Left forelimb (tissue), 1 donor: ENCODE measurements at places on chromosomes 7 and 10.

DNA sequence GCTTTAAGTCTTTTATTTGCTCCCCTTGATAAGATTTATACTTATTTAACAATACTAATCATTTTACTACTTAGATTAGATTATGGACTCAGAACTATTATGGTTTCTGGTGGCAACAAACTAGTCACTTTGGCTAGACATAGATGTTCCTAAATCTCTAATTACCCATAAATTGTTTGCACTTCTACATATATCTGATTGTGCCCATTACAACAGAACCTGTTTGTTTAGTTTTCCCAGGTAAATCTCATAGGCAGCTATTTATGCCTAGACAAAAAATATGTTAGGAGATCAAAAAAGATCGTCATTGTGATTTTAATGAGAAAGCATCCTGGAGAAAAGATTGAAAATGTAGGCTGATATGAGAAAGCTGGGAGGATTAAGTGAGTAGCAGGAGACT is 14.4 kb downstream of the UBN2 start:
- DNase-seq, result no peak

GRCh38 chr7:16204953-16205352 is 216.4 kb downstream of the CRPPA start:
- no peak for DNase-seq

DNA sequence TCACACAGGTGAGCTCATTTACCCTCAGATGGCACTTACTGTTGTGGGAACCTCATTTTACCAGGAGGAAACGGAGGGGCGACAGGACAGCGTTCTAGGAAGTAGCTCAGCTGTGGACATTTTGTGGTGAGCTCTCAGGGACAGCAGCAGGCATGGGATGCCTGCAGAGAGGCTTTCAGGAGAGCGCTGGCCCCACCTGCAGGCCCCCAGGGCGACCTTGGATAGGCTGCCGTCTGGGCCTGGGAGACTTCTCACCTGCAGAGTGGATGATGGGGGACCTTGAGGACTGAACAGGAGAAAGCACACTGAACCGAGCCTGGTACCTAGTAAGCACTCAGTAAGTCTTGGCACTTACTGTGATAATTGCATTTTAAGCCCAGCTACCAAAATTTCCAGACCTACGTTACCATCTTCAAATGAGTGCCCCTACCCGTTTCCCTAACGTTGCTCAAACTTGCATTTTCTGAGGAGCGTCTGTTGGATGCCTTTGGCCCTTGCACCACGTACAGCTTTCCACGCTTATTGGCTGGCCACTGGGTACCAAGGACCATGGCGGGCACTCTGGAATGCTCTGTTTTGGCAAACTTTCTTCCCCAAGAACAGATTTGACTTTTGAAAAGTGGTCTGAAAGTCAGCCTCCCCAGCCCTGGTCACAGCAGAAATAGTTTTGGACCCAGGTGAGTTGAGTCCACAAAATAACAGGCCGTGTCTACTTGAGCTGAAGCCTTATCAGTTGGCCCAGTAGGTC is 223.4 kb downstream of the EBF3 start:
- DNase-seq, result no peak

GRCh38 chr7:45597286-45597984 is 23.3 kb downstream of the ADCY1 start:
- peak; percentile 23 for DNase-seq

GRCh38 chr7:54180796-54181195 is 361.4 kb upstream of the VSTM2A start:
- no peak for DNase-seq

- no peak for DNase-seq
These were observed 993 bp upstream of the SND1 start for GRCh38 chr7:127650847-127651555.

GRCh38 chr7:42915356-42915755 is 3.5 kb upstream of the C7orf25 start:
- no peak for DNase-seq

- no peak for DNase-seq
These were observed 8.3 kb upstream of the PPP1R35 start for GRCh38 chr7:100444311-100445278.

GRCh38 chr10:101646364-101646763 is 48.6 kb downstream of the FBXW4 start:
- DNase-seq, result no peak

DNA sequence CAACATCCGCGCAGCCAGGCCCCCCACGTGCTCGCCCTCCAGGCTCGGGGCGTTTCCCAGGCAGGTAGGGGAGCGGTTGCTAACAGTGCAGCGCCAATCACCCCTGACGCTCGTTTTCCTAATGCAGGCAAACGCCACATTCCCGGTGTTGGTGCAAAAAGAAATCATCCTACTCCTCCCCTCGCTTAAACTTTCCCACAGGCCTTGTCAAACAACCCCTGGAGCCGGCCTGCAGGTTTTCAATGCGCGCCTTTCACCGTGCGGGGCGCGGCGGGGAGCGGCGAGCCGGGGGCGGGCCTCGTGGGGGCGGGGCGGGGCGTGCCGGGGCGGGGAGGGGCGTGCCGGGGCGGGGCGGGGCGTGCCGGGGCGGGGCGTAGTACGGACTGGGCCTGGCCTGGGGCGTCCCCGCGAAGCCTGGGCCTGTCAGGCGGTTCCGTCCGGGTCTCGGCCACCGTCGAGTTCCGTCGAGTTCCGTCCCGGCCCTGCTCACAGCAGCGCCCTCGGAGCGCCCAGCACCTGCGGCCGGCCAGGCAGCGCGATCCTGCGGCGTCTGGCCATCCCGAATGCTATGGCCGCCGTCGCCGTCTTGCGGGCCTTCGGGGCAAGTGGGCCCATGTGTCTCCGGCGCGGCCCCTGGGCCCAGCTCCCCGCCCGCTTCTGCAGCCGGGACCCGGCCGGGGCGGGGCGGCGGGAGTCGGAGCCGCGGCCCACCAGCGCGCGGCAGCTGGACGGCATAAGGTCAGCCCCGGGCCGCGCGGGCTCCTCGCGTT is at the start of gene ECHDC3:
Gene ECHDC3 (plus strand): TSS at position 374 of the 770 bp plus-strand sequence. CDS start 195 bp downstream, at position 569.
- DNase-seq, result no peak

DNA sequence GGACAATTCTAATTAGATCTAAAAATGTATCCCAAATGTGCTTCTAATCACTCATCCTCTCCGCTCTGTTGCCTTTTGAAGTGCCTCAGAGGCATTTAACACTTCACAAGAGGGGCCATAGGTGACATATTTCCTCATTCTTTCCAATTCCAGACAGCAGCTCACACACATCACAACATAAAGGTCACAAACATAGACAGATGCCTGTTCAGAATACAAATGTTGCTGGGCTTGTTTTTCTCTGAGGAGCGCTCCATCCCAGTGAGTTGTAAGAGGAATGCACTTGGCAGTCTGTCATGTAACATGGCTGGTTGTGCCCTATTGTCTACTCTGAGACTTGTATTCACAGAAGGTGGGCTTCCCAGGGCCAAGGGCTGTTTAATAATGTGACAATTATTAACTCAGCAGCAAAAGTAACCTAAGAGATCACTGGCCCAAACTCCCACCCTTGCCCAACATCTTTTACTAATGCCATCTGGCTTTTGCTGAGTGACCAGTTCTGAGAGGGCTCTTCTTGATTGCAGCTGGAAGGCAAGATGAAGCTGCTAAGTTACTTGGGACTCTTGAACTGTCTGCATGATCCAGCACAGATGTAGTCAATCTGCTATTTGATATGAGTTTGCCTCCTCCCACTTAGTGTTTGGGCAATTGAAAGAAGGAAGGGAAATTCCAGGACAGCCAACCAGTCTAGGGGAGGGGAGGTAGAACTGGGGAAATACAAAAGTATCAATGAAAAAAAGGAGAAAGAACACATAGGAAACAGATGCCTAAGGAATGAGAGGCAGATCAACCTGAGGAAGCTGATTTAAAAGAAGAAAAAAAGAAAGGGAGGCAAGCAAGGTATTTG is 13.6 kb downstream of the PON2 start:
- DNase-seq, result no peak

DNA sequence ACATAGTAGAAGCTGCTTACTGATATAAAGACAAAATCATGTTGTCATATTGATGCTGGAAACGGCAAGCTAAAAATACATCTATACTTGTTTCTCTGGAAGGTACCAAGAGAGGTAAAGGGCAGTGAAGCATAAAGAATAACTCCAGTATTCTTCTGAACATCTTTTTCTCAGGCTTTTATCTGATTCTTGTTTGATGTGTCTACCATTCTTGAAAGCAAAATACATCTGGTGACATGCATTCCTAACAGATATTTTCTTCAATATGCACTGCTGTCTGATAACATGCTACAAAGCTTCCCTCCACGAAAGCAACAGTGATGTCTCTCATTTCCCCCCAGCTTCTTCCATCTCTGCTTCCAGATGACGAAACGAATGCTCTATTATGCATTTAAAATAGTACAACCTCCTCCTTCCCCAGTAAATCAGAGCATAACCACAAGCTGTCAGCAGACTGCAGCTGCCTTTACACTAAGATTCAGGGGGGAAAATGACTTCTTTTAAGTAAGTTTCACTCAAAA is 100.8 kb downstream of the ARHGAP21 start:
- no peak for DNase-seq

- DNase-seq, result no peak
These were observed 111.0 kb downstream of the EGFR start for GRCh38 chr7:55129541-55130394.

DNA sequence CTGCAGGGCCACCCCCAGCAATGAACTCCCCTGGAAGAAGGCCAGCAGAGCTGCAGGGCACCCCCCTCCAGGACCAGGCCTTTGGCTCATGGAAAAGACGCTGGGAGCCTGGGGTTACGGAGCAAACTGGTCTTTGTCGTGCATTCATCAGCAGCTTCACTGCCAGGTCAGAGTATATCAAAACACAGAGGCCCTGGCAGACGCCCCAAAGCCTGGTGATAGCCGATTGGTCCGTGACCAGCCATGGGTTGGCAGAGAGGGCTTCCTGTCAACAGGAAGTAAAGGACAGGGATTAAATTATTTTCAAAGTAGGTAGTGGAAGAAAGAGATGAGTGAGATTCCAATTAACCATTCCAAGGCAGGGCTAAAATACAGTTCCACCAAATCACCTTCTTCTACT is 9.0 kb downstream of the PRKAG2 start:
- DNase-seq, result no peak

GRCh38 chr7:32941681-32942414 is 15.4 kb upstream of the FKBP9 start:
- DNase-seq, result no peak

DNA sequence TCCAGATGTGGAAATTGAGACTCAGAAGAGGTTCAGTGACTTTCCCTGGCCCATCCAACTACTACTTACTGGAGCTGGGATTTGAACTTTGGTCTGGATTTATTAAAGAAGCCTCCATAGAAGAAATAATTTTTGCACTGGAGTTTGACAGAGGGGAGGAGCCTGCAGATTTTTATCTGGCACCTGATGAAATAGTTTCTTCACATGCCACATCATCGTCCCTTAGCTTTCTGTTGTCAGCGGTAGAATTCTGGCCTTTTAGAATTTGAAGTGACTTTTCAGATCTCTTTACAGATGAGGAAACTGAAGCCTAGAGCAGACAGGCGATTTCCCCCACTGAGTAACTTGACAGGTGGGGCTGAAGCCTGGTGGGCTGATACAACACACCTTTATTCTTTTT is 233.5 kb downstream of the LRMDA start:
- DNase-seq, result no peak

- DNase-seq, result no peak
These were observed 47.8 kb upstream of the SLF2 start for GRCh38 chr10:100864978-100865377.

GRCh38 chr10:15352836-15353235 is 18.3 kb downstream of the FAM171A1 start:
- no peak for DNase-seq

- DNase-seq, result peak; percentile 56
These were observed 2.7 kb upstream of the ARHGAP22 start for GRCh38 chr10:48607356-48608278.

GRCh38 chr7:151366880-151367222 is 25.2 kb downstream of the NUB1 start:
- no peak for DNase-seq

- DNase-seq, result peak; percentile 69
These were observed 4.5 kb downstream of the SAP25 start for GRCh38 chr7:100568896-100569844.

- DNase-seq, result no peak
These were observed 19.5 kb upstream of the HSPA12A start for GRCh38 chr10:116761883-116762282.

DNA sequence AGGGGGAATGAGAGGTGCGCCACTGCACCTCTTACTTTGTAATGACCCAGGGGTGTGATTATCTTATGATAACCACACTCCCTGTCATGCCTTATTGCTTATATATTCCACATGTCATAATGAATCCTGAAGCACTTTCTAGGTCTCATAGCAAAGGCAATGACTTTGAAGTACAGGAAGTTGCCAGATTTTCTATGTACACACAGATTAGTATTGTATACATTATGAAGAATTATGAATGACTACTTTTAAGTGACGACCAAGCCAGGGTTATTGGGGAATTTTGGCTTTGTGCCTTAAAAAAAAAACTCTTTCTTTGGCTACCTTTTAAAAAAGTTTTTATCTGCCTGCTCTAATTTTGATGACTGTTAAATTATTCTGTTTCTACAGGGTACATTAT is 269.6 kb downstream of the MDFIC start:
- no peak for DNase-seq

- DNase-seq, result no peak
These were observed 55.6 kb downstream of the CDC123 start for GRCh38 chr10:12251581-12251980.

- no peak for DNase-seq
These were observed 2.9 kb upstream of the NRAP start for GRCh38 chr10:113666682-113667252.

- peak; percentile 68 for DNase-seq
These were observed 6.8 kb downstream of the CYP26A1 start for GRCh38 chr10:93080350-93081046.

GRCh38 chr10:89625041-89625765 is 19.8 kb downstream of the PANK1 start:
- no peak for DNase-seq

- no peak for DNase-seq
These were observed 27.1 kb upstream of the AKAP9 start for GRCh38 chr7:91913612-91914011.

- no peak for DNase-seq
These were observed 109.2 kb downstream of the OSBPL3 start for GRCh38 chr7:24870766-24871165.

DNA sequence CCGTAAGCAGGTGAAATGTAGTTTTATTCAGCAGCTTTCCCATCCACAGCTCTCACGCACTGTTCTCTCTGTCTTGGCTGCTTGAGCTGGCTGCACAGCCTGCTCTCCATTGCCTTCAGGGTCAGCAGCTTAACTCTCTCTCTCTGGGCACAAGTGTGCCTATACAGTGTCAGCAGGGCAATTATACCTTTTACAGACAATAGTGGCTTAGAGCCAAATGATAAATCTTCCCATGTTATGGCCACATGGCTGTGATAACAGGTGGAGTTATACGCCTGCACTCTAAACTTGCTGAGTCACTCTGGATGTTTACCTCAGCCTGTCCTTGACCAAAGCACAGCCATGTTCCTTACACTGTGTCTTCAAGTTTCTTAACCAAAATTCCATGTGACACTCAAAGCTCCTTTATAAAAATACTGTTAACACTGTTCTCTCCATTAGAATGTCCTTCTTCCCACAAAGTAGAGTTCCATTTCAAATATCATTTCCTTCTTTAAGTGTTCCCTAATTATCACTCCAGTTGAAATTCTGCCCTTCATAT is 6.1 kb downstream of the RNF133 start:
- DNase-seq, result no peak
